Smooth muscle cell of the umbilical artery (primary cell): ENCODE measurements at places on chromosomes 11 and 22. TPM values are rescaled to one million over a fixed set of nuclear protein-coding genes. Genes with fewer than 3 reads are reported as not detected.

Gene ACRV1
- not detected in 2 replicates for total RNA-seq

Gene ISX
- total RNA-seq = not detected in 2 replicates

Gene CLP1
- 17.7 and 19.0 TPM in 2 replicates for total RNA-seq

Gene SAA4
- total RNA-seq = not detected in 2 replicates

Gene ATP5MG
- total RNA-seq = 24.6 and 34.7 TPM in 2 replicates

Gene INPP5J
- 0.30 and 0.74 TPM in 2 replicates for total RNA-seq
